Natural killer cell (primary cell): ENCODE measurements at places on chromosomes 16 and 17. TPM values are rescaled to one million over a fixed set of nuclear protein-coding genes. Genes with fewer than 3 reads are reported as not detected.

- DNase-seq, result no peak
Measured at GRCh38 chr16:2015947-2016208, 3.7 kb upstream of the NPW start.

GRCh38 chr17:29557085-29557738, 9.6 kb downstream of the ABHD15 start:
- DNase-seq, result no peak

GRCh38 chr16:46715769-46716305, 26.4 kb downstream of the ORC6 start:
- no peak for DNase-seq

GRCh38 chr17:6035801-6036394, 34.3 kb upstream of the WSCD1 start:
- DNase-seq, result no peak

DNA sequence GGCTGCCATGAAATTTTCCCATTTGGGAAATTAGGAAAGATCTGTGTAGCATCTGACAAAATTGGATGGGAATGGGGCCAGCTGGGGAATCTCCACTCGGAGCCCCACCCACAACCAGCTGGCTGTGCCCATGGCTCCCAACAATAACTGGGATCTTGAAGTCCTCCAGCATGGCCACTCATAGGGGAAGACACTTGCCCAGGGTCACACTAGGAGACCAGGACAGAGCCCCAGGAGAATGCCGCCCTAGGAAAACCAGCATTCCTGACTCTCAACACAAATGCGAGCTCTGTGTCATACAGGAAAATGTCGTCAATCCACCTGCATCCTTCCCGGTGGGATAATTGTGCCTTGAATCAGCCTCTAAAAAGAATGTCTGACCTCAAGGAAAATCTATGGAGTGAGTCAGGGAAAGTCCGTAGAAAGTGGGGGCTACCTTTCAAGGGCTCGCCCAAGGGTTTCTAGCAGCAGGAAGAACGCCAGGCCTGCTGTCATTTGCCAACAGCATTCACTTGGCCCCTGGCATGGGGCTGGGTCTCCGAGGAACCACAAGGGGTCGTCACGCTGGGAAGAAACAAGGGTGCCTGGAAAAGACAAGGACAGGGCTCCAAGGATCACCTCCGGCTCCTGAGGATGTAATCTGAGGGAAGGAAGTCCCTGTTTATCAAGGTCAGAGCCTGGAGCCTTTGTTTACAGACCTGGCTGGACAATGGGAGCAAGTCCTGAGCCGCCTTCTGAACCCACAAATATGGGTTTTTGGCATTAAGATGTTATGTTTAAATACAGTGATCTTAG, 15.9 kb downstream of the CDH5 start:
- DNase-seq, result no peak

DNA sequence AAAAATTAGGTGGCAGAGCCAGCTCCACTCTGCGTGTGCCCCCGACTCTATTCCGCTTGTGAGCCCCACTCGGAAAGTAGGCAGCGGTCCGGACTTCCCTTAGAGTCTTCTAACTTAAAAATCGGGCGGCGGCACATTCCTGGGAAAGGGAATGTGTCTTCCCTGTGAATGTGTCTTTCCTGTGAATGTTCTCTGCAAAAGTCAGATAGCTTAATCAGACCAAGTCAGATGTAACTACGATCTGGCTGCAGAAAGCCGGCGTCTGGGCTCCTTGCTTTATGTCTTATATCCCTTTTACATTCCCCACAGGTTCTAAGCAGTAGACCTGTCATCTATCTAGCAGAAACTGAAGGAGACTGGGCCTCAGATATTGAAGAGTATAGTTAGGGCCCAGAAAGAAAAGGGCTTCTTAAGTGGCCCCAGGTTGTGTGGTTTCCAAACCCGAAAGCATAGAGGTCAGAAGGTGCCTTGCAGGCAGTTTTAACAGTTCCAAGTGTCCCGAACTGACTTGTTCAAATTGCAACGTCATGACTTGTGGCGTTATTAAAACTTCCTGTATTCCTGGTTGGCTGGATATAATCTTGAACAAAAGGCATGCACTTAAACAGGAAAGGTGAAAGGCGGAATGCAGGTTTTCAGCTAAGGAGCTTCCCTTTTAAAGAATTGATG, 601 bp downstream of the PHKB start:
- peak; percentile 50 for DNase-seq

The SLFN5 gene
- total RNA-seq, result 164 TPM

- DNase-seq, result no peak
Measured at GRCh38 chr16:49738832-49739231, 117.1 kb downstream of the ZNF423 start.

- no peak for DNase-seq
Measured at GRCh38 chr16:26363581-26363980, 671.8 kb downstream of the HS3ST4 start.

- no peak for DNase-seq
Measured at GRCh38 chr17:72693956-72694355, 398.5 kb downstream of the SLC39A11 start.

The HAS3 gene
- 2.5 TPM for total RNA-seq

GRCh38 chr17:73562896-73563295, 81.3 kb downstream of the SDK2 start:
- no peak for DNase-seq

- peak; percentile 50 for DNase-seq
Measured at GRCh38 chr16:68444056-68444657, 4.2 kb downstream of the SMPD3 start.

The NLGN2 gene
- total RNA-seq, result 2.8 TPM

The KCNJ18 gene
- not detected for total RNA-seq

The CES5A gene
- total RNA-seq, result not detected

DNA sequence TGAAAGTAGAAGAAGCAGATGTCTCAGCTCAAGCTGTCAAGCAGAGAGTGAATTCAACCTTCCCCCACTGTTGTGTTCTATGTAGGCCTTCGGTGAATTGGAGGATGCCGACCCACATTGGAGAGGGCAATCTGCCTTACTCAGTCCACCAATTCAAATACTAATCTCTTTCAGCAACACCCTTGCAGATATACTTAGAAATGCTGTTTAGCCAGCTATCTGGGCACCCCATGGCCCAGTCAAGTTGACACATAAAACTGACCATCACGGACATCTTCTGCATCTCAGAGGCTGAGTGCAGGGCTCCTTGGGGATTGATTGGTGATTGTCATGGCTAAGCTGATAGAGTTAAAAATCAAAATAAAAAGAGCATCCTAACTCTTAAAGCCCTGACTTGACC, 58.3 kb downstream of the IRX3 start:
- no peak for DNase-seq

DNA sequence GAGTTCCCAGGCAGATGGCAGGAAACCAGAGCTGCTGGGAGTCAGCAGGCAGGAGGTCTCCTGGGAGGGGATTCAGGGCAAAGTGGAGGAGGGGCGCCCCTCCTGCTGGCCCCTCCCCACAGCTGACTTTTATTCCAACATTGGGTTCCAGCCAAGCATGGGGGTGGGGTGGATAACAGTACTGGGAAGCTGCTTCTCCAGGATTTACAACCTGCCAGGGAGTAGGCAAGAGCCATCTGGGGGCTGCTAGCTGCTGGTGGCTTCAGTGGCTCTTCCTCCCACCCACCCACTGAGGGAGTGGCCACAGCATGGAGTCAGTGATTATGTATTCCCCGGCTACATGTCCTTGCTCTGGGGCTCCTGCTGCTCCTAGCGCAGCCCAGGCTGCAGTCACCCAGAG, 36.8 kb downstream of the TMEM132E start:
- DNase-seq, result no peak

The KRT40 gene
- total RNA-seq, result not detected

- no peak for DNase-seq
Measured at GRCh38 chr17:15284107-15284506, 19.0 kb upstream of the PMP22 start.

- DNase-seq, result no peak
Measured at GRCh38 chr16:64679976-64680690, 441.7 kb downstream of the CDH11 start.

The SLFN11 gene
- total RNA-seq, result 31.8 TPM

The WFDC1 gene
- total RNA-seq, result not detected

DNA sequence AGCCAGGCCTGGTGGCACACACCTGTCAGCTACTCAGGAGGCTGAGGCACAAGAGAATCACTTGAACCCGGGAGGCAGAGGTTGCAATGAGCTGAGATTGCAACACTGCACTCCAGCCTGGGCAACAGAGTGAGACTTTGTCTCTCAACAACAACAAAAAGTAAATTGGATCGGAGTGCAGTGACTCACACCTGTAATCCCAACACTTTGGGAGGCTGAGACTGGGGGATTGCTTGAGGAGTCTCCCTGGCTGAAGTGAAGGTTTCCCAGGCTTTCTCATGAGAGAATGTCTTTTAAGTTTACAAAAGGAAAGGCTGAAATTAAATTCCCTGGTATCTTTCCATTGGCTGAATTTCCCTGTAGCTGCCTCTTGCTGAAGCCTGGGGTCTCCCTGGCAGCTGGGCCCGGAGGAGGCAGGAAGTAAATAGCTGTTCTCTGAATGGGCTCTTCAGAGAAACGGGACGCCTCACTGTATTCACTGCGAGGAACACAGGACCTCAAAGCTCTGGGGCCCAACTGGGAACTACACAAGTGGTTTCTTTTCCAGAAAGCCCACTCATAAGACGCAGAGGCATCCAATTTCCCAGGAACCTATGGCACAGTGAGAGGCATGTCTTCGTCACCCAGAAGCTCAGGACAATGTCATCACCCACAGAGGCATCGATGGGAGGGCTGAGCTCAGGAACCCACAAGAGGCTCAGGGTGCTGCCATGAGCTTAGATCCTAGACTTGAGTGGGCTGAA, 77.4 kb upstream of the SMURF2 start:
- DNase-seq, result no peak

- DNase-seq, result no peak
Measured at GRCh38 chr16:56870276-56870888, 5.4 kb downstream of the SLC12A3 start.

- DNase-seq, result no peak
Measured at GRCh38 chr17:75549246-75550138, 24.0 kb downstream of the LLGL2 start.

The RND2 gene
- total RNA-seq, result 0.14 TPM

The CCT6B gene
- total RNA-seq, result 4.7 TPM

- no peak for DNase-seq
Measured at GRCh38 chr17:30299000-30299399, 7.3 kb upstream of the BLMH start.

- DNase-seq, result no peak
Measured at GRCh38 chr16:50497592-50497991, 50.6 kb upstream of the NKD1 start.

DNA sequence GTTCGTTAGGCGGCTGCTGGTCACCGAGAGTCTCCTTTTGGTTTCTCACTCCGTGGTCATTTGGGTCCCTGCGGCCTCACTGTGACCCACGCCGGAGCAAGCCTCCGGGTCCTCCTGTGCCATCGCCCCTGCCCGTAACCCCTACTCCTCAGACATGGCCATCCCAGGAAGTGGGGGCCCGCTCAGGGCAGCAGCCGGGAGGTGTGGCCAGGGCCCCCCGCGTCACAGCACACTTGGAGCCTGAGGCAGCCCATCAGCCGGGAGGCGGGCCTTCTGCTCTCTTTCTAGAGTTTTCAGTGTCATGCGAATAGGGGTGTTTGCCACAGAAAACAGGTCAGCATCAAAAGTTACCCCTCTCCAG, 7.9 kb upstream of the WFIKKN1 start:
- DNase-seq, result no peak

- no peak for DNase-seq
Measured at GRCh38 chr16:75764154-75764768, 38.0 kb upstream of the CPHXL start.

DNA sequence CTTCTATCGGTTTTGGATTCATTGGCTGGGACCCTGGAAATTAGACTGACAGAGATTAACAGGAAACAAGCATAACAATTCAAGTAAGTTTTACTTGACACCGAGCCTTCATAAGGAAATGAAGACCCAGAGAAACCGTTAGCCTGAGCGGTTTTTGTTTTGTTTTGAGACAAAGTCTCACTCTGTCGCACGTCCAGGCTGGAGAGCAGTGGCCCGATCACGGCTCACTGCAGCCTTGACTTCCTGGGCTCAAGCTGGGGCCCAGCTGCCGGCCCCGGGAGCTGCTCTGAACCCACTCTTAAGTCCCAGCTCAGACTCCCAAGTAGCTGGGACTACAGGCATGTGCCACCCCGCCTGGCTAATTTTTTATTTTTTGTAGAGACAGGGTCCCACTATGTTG, 321.3 kb downstream of the SEC14L1 start:
- no peak for DNase-seq

DNA sequence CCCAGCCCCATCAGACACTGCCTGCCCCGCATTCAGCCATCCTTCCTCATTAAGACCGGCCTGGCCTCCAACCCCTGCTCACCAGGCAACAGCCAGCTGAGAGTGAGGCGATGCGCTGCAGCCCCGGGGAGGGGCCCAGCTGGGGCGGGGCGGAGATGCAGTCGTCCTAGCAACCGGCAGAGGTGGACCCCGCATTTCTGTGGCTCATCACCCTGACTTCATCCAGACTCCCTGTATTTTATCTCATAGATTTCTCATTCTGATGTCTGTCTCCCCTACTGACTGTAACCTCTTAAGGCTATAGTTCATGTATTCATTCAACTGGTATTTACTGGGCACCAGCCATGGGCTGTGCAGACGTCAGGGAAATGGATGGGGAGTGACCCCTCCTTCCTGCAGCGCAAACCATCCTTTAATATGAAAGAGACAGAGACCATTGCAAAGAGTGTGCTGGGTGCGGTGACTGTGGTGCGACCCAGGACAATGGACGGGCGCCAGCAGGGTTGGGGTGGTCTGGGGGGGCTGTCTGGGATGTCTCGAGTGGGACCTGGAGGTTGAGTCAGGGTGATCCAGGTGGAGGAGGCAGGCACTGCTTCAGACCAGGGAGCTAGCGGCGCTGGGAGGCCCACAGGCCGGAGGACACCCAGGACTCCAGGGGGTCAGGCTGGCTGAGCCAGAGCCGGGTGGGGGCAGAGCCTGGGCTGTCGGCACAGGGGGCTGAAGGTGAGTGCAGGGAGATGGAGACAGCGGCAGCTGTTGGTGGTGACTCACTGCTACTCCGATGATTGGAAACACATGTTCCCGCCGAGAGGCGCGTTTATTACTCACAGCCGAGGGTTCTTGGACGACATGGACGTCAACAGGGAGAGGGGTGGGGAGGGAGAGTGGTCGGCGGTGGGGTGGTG, 10.5 kb upstream of the TIMP2 start:
- no peak for DNase-seq

DNA sequence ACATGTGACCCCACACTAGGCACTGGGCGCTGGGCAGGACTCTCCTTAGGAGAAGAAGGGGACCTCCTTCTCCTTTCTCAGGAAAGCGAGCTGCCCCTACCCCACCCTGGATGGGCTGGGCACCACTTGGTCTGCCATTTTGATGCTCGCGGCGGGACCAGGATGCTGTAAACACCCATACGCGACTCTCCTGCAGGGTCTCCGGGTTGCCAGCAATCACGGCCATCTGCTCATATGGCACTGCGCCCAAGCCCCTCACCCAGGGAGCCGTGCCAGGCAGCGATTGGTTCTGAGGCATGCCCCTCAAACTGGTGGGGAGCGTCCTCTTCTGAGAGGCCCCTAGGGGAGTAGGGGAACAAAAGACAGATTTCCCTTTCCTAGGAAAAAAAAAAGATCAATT, 99.0 kb downstream of the C16orf78 start:
- DNase-seq, result no peak

The ORC6 gene
- 5.9 TPM for total RNA-seq

The JUP gene
- total RNA-seq, result 2.0 TPM

GRCh38 chr17:231966-232807, 50.7 kb upstream of the DOC2B start:
- no peak for DNase-seq

The KCTD19 gene
- total RNA-seq, result not detected

The PLA2G10 gene
- total RNA-seq, result not detected

- DNase-seq, result no peak
Measured at GRCh38 chr16:69095193-69095592, 10.3 kb upstream of the HAS3 start.
